Fibroblast of pulmonary artery (primary cell): ENCODE measurements at places on chromosomes 5 and 9.

- DNase-seq = peak; percentile 53
These were observed 179.1 kb downstream of the FGF1 start for GRCh38 chr5:142506756-142507155.

DNA sequence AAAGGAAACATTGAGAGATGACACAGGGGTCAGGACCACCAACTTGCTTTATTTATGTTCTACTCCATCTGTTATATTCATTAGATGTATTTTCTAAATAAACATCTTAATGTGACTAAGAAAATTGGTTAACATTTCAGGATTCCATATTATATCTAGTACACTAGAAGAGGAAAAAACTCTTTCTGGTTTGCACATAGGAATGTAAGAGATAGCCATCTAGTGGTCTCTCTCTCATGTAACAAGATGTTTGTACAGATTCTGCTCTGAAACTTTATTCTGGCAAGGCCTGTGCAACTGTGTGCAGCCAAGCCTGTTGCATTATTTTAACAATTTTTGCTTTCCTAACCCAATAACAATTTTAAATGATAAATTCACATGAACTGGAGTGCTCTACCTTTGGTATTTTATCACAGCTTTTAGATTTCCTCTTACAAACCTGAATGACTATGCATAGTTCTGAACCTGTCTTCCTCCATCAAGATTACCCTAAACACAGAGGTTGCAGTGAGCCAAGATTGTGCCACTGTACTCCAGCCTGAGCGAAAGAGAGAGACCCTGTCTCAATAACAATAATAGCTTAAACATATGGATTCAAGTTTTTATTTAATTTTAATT lies 148.2 kb downstream of the GIN1 start:
- DNase-seq = peak; percentile 51

- DNase-seq = peak; percentile 100
These were observed 100.6 kb downstream of the LHFPL2 start for GRCh38 chr5:78547731-78548615.

GRCh38 chr5:72122602-72123001 lies 15.3 kb downstream of the MAP1B start:
- no peak for DNase-seq

DNA sequence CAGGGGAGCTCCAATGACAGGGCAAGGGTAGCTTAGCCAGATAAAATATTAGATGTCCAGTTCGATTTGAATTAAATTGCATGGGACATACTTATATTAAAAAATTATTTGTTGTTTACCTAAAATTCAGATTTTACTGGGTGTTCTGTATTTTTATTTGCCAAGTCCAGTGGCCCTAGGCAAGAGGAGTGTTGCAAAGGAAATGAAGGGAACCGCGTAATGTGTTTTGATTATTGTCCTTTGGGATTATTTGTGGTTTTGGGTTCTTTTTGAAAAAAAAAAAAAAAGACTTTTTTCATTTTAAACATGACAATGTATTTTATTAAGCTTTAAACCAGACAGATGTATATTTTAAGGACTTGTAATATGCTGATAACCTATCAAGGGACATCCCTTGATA lies 179.3 kb downstream of the C9orf152 start:
- DNase-seq = no peak

DNA sequence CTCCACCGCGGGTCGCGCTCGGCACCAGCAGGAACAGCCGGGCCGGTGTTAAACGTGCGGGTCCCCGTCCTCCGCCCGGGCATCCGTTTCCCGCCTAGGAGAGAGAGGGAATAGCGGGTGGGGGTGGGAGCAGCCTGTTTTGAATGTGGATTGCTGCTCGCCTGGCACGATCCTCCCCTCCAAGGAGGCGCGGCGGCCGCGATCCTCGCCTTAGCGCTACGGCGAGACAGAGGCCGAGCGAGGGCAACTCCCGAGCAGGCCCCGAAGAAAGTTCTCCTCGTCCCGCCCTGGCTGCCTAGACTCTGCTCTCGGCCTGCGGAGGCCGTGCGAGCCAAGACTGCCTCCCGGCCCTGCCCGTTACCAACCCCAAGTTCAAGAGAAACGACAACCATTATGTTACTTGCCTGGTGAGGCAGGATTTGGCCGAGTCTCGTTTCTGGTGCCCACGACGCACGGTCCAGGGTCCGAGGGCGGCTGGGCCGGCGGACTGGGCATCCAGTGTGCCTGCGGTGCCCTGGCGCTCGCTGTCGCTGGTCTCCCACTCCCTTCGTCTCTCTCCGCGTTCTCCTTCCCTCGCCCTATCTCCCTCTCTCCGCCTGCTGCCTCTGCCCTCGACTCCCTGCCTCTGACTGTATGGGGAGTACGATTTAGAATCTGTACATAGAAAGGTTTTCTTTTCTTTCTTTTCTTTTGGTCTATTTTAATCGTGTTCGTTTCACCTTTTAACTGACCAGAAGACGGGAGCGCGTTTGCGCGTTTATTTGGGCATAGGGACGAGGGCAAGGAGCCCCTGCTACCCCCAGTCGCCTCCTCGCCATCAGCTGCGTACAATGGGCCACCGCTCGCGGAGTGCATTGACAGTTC lies 724 bp downstream of the NR2F1-AS1 start:
- DNase-seq = peak; percentile 60

DNA sequence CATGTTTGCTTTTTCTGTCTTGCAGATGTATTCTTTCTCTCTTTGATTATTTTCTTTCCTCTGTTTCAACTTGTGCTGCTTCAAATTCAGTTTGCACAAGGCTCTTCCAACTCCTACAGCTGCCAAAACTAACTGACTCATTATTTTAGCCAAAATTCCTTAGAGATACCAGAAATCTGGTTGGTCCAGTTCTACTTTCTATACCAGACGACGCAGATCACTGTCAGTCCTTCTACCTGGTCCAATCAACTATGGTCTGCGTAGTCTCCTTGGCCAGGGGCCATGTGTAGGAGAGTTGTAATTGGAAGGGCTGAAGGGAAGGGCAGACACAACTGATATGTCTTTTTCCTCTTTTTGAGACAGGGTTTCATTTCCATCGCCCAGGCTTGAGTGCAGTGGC lies 51.9 kb upstream of the JAK2 start:
- peak; percentile 90 for DNase-seq

DNA sequence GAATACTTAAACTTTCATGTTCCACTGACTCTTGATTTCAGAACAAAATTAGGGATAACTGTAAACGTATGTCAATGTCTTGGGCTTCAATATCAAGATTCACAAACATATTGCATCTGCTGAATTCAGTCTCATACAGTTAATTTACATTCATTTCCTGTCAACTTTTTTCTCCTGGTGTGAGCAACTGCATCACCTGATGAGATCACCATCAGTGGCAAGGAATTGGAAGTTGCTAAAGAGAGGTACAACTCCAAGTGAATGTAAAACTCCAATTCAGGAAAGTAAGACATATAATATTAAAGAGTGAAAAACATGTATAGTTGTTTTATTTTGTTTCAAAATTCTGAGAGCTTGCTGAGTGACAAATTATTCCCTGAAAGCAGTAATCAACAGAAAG lies 1336.2 kb upstream of the C9orf72 start:
- no peak for DNase-seq

DNA sequence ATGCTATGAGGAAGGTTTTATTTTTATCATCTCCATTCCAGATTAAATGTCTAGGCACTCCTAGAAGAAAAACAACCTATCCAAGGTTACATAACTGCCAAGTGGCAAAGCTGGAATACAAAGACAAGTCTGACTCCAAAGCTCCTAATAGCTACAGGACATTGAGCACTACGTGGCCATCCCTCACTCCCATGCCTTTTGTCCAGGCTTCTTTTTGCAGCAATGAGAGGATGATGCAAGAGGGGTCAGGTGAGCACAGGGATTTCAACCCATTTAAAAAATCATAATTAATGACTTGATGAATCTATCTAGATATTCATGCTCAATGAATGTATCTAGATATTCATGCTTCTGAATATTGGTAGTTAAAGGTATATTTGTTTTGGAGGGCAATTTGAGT lies 117.0 kb downstream of the KIAA0825 start:
- no peak for DNase-seq
